ENCODE measurements at places on chromosomes 11 and 22. TPM values are rescaled to one million over a fixed set of nuclear protein-coding genes. Genes with fewer than 3 reads are reported as not detected.

Gene B3GAT3
- total RNA-seq = 18.2 TPM

Gene CASP1
- total RNA-seq = 32.8 TPM

Gene OSBP2
- total RNA-seq = 18.0 TPM

Gene MMP7
- 9.2 TPM for total RNA-seq

Gene PNPLA5
- total RNA-seq = not detected

Gene NUCB2
- 77.1 TPM for total RNA-seq

Gene SCGB1D2
- not detected for total RNA-seq

Gene SLC5A1
- total RNA-seq = not detected

Gene DGCR8
- total RNA-seq = 30.2 TPM

Gene MPEG1
- not detected for total RNA-seq

Gene AGBL2
- total RNA-seq = 0.17 TPM

Gene OR5B3
- not detected for total RNA-seq

Gene SHANK2
- total RNA-seq = 0.37 TPM

Gene OR6A2
- 0.17 TPM for total RNA-seq

Gene PRR33
- not detected for total RNA-seq

Gene SLC6A5
- not detected for total RNA-seq

Gene FAT3
- 0.37 TPM for total RNA-seq

Gene ZNF214
- 1.7 TPM for total RNA-seq

Gene IGLL1
- total RNA-seq = not detected

Gene HSPB2
- not detected for total RNA-seq

Gene PRPF19
- 45.8 TPM for total RNA-seq

Gene MRPL49
- 51.8 TPM for total RNA-seq

Gene HORMAD2
- total RNA-seq = not detected

Gene FGF4
- not detected for total RNA-seq

Gene MUC15
- total RNA-seq = not detected

Gene USH1C
- not detected for total RNA-seq

Gene ELF5
- not detected for total RNA-seq

Gene TESMIN
- total RNA-seq = 2.4 TPM

Gene MMP11
- 7.3 TPM for total RNA-seq

Measured in dermis blood vessel endothelial cell (primary cell).